ENCODE measurements at places on chromosomes 13 and 19. TPM values are rescaled to one million over a fixed set of nuclear protein-coding genes. Genes with fewer than 3 reads are reported as not detected.

- DNase-seq: no peak
Measured at GRCh38 chr19:29963576-29963975, 21.5 kb downstream of the URI1 start.

DNA sequence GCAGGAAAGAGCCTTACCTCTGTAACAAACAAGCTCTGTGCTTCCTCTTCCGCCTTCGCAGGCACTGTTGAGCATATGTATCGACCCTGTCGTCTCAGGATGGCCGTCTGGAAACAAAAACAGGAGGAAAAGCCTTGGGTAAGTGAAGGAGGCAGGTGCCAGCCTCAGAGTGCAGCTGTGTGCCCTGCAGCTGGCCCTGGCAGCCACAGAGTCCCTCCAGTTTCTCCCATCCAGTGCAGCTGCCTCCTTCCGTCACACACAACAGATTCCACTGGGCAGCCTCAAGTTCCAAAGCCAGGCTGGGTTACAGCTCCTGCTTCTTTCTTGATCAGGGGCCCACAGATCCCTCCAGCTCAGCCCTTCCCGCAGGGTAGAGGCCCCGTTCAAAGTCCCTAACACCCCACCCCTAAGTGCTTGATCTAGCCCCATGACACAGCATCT is 47.7 kb downstream of the DOCK9 start:
- DNase-seq: no peak

GRCh38 chr19:33388725-33389420 is 15.4 kb downstream of the CEBPG start:
- DNase-seq: no peak

DNA sequence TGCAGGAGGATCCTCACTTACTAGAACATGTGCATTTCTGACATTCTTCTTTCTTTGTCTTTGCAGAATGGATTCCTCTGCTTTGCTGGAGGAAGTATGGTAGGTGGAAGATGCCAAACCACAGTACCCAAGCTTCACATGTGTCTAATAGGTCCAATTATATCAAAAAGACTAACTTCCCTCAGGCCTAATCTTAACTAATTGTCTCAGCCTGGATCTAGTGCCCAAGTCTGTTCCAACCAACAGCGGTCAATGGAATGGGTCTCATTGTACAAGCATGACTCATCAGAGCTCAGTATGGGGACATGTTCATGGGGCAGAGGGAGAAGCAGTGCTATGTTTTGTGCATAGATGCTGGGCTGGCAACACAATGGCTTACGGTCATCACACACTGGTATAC is 81.6 kb upstream of the CSNK1A1L start:
- no peak for DNase-seq

DNA sequence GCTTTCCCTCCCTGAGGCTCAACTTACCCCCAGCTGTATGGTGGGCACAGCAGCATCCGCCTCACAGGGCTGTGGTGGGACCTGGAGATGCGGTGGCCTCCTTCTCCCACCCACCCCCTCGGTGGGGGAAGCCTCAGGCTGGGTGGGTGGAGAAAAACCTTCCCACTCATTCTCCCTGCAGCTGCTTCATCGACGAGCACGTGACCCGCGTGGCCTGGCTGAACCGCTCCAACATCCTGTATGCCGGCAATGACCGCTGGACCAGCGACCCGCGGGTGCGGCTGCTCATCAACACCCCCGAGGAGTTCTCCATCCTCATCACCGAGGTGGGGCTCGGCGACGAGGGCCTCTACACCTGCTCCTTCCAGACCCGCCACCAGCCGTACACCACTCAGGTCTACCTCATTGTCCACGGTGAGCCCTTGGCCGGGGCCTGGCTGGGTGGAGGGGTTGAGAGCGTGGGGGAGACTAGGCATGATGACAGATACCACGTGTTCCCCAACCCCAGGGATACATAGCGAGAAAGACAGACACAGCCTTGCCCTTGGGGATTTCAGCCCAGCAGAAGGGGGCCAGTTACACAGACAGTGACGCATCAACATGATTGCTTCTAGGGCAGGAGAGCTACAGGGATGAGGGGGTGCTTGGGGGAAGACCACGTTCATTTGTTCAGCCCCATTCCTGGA is 12.2 kb downstream of the IGLON5 start:
- DNase-seq: no peak

- no peak for DNase-seq
Measured at GRCh38 chr13:27148900-27149299, 22.7 kb downstream of the USP12 start.

DNA sequence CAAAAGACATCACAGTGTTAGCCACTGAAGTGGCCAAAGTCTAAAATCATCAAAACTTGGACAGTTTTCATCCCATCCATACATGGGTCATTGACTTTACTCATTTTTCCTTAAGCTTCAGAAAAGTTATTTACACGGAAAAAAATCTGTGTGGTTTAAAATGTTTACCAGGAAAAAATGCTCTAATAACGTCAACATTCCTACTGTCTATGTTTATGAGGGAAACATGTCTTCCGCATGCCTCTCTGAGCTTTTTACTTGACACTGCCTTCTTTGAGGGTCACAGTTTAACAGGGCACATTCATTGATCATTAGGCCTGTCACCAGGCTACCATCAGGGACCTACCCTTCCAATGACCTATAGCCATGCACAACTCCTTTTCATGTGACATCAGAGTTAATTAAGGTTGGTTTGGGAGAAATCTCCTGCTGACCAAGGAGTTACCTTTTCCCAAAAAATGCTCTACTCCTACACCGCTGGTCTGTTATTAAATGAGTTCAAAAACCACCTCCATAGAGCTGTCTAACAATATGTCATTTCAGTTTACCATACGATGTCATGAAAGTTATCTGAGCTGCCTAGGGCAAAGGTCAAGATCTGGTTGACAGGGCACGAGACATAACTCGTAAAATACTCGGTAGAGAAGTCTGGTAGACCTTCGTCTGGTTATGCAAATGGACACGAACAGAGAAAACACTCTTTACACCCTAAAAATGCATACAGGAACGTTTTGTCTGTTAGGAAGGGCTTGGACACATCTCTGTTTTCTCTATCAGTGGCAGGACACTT is 17.8 kb downstream of the FLT1 start:
- no peak for DNase-seq

DNA sequence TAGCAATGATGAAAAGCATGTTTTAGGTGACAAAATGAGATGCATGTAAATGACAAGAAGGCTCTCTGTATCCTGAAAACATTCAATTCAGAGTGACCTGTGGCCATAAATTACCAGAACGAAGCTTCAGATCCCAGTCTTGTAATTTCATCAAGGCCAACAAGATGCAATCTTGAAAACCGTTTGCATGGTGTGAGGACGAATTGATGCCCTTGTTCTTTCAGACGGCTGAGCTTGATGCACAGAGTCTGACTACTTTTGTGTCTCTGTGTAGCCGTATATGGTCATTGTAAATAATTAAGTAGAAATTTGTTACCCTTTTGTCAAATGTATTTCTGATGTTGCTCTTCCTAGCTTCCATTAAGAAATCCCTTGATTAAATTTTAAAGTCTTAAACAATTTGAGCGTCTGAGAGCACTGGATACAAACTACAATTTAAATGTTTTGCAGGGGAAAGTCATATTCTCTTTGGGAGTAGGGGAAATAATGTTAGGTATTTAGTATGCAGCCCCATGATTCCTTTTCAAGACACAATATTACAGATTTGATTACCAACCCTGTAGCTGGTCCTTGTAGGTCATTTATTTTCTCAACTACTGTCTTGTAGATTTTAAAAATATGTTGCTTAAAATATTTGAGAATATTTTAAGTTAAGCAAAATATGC is 125.8 kb upstream of the PCDH9 start:
- DNase-seq: no peak

GRCh38 chr19:6834433-6834832 is 52.9 kb upstream of the ADGRE1 start:
- no peak for DNase-seq

- no peak for DNase-seq
Measured at GRCh38 chr13:93925990-93926389, 553.5 kb downstream of the DCT start.

DNA sequence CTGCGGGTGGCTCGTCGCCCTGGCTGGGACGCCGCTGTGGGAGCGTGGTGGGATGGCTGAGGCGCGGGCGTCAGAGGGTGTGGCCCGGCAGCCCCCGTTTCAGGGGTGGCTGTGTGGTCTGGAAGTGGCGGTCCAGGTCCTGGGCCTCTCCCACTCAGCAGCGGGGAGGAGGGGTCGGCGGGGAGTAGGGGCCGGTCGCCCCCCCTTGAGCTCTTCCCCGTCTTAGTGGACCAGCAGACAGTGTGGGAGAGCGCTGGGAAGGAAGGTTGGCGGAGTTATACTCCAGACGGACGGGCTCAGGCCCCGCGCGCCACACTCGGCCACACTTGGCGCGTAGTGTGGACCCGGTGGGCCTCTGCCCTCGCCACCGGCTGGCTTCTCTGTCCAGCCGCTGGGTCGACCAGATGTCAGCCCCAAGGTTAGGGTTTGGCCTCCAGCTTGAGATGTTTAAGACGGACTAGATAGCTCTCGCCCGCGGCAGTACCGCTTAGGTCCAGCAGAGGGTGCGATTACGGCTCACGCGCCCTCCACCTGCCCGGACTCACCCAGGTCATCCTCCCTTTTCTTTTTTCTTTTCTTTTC is 21.7 kb upstream of the ZNF429 start:
- DNase-seq: no peak

GRCh38 chr19:4518345-4519171 is at the start of gene PLIN4:
Gene PLIN4, minus strand, starts transcription at chr19:4518486. Its CDS starts 214 bp downstream, at chr19:4518272.
- DNase-seq: peak; percentile 38

- DNase-seq: no peak
Measured at GRCh38 chr19:7679771-7680605, 645 bp upstream of the TRAPPC5 start.

DNA sequence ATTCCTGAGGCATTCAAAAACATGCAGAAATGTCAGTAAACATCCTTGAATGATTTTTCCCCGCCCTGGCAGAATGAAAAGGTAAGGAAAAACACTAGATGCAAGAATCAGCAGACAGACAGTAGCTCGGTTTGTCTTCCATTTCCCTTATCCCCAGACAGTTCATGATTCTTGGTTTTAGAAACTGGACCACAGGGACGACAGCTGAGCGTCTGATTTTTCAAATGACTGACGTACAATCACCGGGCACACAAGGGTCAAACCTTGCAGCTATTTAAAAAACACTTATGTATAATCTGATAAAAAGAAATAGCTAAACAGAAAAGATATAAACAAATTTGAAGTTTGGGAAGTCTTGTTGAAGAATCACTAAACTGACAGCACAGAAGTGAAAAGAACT is 47.1 kb downstream of the DCLK1 start:
- DNase-seq: no peak

DNA sequence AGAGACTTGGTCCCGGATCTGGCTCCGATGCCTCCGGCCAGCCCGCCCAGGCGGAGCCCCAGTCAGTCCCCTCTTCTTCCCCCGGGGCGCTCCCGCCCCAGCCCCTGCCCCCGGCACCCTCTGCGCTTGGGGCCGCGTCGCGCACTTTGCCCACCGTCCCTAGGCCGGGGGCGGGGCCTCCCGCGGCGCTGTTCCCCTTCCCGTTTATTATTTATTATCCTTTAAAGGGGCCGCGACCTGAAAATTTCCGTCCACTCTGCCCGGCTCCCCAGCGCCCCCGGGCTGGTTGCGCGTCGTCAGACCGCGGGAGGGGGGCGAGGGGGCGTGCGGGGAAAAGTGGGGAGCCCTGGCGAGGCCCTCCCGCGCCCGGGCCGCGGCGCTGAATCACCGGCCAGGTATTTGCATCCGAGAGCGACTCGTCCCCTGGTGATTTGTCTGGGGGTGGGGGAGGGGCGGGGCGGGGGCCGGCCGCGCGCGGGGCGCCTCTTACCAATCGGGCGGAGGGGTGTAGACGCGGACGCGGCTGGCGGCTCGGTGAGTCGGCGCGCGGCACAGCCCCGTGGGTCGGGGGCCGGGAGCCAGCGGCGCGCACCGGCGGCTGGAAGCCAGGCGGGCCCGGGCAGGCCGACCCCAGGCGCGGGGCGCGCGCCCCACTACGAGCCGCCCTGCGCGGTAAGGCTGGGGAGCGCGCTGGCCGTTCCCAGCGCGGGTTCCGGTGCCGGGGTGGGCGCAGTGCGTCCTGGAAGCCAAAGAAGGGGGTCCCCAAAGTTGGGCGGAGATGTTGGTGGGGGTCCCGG is at the start of gene ARID3A:
Gene ARID3A (plus strand): TSS at position 510 of the 797 bp plus-strand sequence. CDS start 3,494 bp downstream, outside the sequence.
- peak; percentile 82 for DNase-seq

DNA sequence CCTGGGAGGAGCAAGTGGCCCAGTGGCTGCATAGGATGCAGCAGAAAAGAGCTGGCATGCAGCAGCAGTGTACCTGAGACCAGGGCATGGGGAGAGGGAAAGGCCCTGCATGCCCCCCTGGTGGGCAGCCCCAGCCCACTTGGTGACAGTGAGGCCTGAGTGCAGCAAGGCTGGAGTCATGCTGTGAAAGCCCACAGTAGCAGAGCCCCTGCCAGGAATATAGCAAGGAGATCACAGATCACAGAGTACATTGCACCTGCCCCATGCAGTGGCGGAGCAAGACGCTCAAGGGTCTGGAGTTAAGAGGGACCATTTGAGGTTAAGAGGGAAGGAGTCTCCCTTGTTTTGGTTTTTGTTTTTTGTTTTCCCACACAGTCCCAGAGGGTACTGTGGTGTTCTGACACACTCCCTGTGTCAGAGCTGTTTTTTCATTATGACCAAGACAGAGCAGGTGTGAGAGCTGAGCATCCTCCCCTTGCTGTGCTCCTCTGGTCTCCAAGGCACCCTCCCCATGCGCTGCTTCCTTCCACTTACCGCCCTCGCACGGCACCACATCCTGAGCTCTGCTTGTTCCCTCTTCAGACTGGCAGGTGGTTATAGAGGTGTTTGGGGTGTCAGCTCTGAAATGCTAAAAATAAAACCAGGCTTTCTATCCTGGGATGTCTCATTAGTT is 85.0 kb upstream of the UBL3 start:
- DNase-seq: no peak

DNA sequence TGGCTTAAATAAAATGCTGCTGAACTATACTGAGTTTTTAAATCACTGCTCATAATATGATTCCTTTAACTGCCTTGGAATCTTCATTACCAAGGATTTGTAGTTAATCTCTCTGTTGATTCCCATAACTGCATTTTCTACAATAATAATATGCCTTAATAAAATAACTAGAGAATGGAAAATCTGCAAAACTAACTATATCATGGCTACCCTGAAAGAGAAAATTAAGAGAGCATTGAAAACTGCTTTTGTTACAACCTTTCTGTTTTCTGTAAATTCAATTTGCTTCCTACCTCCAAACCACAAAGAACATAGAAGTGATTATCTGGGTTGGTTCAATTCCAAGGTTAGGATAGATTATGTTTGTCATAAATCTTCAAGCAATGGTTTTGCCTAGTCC is 202.8 kb upstream of the ATXN8OS start:
- no peak for DNase-seq

The CGB1 gene
- total RNA-seq: not detected

The ZNF260 gene
- 11.3 TPM for total RNA-seq

The CHERP gene
- 0.54 TPM for total RNA-seq

The CD33 gene
- total RNA-seq: not detected

The DENND1C gene
- total RNA-seq: not detected

The YJEFN3 gene
- 0.72 TPM for total RNA-seq

The PCDH9 gene
- 10.2 TPM for total RNA-seq

The ZSCAN5C gene
- total RNA-seq: not detected

All from IMR-90 (cell line).